ENCODE measurements at places on chromosomes 12 and 14. TPM values are rescaled to one million over a fixed set of nuclear protein-coding genes. Genes with fewer than 3 reads are reported as not detected.

The MYH7 gene
- not detected for total RNA-seq

The CLEC2B gene
- 1.8 TPM for total RNA-seq

The KRT2 gene
- not detected for total RNA-seq

The LBHD2 gene
- total RNA-seq: not detected

The PTHLH gene
- 0.78 TPM for total RNA-seq

- H3K27me3 ChIP-seq: no peaks in the 10 kb centered on the region
- H3K4me1 ChIP-seq: peaks cover 4% of the 10 kb centered on the region
- no peak for DNase-seq
- no peaks in the 10 kb centered on the region for H3K36me3 ChIP-seq
These were observed 199.0 kb upstream of the SLC38A2 start for GRCh38 chr12:46571608-46572007.

- no peak for DNase-seq
- no peak overlapping the region for H3K27ac ChIP-seq
- H3K36me3 ChIP-seq: no peaks in the 10 kb centered on the region
- no peak overlapping the region for H3K4me3 ChIP-seq
- H3K4me1 ChIP-seq: no peaks in the 10 kb centered on the region
These were observed 12.5 kb upstream of the CLEC4E start for GRCh38 chr12:8553088-8553627.

GRCh38 chr12:3363608-3364007 lies 127.4 kb upstream of the PRMT8 start:
- no peaks in the 10 kb centered on the region for H3K36me3 ChIP-seq
- H3K27ac ChIP-seq: no peak overlapping the region
- no peaks in the 10 kb centered on the region for H3K4me1 ChIP-seq
- H3K27me3 ChIP-seq: peaks cover 34% of the 10 kb centered on the region
- DNase-seq: no peak
- H3K4me3 ChIP-seq: no peak overlapping the region

- H3K27me3 ChIP-seq: no peaks in the 10 kb centered on the region
- no peak for DNase-seq
- H3K4me3 ChIP-seq: no peak overlapping the region
- H3K27ac ChIP-seq: no peak overlapping the region
These were observed 29.0 kb downstream of the CAPRIN2 start for GRCh38 chr12:30725739-30726138.

- no peak overlapping the region for H3K4me3 ChIP-seq
- no peaks in the 10 kb centered on the region for H3K27me3 ChIP-seq
- H3K36me3 ChIP-seq: no peaks in the 10 kb centered on the region
- no peak for DNase-seq
- H3K4me1 ChIP-seq: no peaks in the 10 kb centered on the region
These were observed 113.1 kb downstream of the TTC6 start for GRCh38 chr14:37708481-37708880.

- peaks cover 8% of the 10 kb centered on the region for H3K4me1 ChIP-seq
- no peak overlapping the region for H3K27ac ChIP-seq
- no peak for DNase-seq
These were observed 32.3 kb upstream of the ATP23 start for GRCh38 chr12:57909056-57909455.

GRCh38 chr14:89485264-89485663 lies 68.2 kb upstream of the FOXN3 start:
- H3K27ac ChIP-seq: no peak overlapping the region
- H3K36me3 ChIP-seq: no peaks in the 10 kb centered on the region
- H3K27me3 ChIP-seq: peaks cover 2% of the 10 kb centered on the region
- no peak for DNase-seq
- no peak overlapping the region for H3K4me3 ChIP-seq

DNA sequence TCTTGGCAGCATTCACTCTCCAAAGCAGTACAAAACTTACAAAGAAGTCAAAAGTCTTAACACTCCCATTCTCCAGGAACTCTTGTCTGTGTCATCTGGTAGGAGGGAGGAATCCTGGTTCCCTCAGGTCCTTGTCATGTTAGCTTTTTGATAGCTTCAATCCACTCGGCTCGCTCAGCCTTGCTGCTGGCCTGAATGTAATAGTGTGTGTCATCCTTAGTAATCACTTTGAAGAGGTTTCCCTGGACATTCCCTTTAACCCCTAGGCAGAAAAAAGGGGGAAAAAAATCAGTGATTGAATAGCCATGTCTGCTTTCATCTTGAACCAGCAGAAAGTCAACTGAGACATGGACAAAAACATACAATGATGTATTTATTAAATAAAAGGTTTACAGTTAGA lies 24.8 kb downstream of the PLEK2 start:
- no peak for DNase-seq
- peaks cover 23% of the 10 kb centered on the region for H3K4me1 ChIP-seq
- H3K36me3 ChIP-seq: peaks cover 49% of the 10 kb centered on the region
- H3K4me3 ChIP-seq: no peak overlapping the region
- no peak overlapping the region for H3K27ac ChIP-seq

GRCh38 chr12:3002646-3003045 lies 43.4 kb downstream of the TEAD4 start:
- H3K36me3 ChIP-seq: peaks cover 58% of the 10 kb centered on the region
- peaks cover 19% of the 10 kb centered on the region for H3K4me1 ChIP-seq
- H3K27me3 ChIP-seq: no peaks in the 10 kb centered on the region
- DNase-seq: no peak
- H3K27ac ChIP-seq: no peak overlapping the region
